ENCODE measurements at places on chromosomes 12 and 14.

DNA sequence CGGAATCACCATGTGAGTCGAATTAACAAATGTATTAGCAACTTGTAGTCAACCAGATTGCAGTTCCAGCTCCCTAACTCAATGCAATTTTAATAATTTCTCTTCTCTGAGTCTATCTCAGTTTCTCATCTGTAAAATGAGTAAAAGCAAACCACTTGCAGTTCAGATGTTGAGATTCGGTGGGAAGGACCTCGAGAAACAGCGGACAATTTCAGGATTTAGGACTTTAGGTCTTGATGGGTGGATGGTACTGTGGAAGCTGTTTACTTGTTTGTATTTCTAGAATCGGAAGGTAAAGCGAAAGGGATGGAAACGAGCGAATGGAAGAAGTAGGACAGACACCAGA lies 510 bp upstream of the TTC8 start:
- no peak for DNase-seq

DNA sequence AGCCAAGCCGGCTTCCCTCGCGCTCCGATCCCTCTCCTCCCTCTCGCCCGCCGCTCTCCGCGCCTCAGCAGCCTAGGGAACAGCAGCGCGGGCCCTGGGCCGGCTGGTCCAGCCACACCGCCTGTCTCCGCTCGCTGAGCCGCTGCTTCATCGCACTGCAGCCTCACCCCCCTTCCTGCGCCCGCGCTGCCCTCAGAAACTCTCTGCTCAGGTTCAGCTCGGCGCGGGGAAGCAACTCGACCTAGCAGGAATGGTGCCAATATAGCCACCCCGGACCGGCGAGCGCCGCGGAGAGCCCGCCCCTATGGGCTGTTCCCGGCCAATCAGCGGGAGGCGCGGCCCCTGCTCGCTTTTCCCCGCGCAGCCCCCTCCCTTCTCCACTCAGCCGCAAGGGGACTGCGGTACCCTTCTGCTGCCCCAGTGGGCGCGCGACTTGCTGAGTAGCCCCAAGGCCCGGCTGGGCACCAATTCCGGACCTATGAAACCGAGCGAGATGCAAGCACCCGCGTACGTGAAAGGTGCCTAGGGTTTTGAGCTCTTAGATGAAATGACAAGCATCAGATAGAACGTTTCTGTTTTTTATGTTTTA lies at the start of gene ADAMTS20:
Gene ADAMTS20 (minus strand): TSS at position 233 of the 589 bp plus-strand sequence. CDS start 282 bp downstream, outside the sequence.
- no peak for DNase-seq

- no peak for DNase-seq
Measured at GRCh38 chr12:96375170-96375569, 25.1 kb downstream of the CDK17 start.

- DNase-seq = peak; percentile 55
Measured at GRCh38 chr14:91249841-91250616, 5.5 kb upstream of the GPR68 start.

DNA sequence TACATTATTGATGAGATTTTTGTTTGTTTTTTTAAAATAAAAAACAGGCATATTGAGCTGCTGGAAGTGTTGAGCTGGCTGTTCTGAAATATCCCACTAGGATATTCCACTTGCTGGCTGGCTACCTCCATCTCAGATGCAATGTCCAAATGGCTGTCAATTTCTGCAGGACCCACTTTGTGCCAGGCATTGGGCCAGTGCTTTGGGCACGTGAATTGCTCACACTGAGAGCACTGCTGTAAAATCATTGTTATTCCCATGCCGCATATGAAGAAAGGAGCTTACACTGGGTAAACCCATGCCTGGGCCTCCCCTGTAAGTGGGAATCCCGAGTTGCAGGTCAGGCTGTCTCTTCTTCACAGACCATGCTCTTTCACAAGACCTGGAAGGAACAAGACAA lies 56.7 kb downstream of the RGS6 start:
- DNase-seq = no peak

DNA sequence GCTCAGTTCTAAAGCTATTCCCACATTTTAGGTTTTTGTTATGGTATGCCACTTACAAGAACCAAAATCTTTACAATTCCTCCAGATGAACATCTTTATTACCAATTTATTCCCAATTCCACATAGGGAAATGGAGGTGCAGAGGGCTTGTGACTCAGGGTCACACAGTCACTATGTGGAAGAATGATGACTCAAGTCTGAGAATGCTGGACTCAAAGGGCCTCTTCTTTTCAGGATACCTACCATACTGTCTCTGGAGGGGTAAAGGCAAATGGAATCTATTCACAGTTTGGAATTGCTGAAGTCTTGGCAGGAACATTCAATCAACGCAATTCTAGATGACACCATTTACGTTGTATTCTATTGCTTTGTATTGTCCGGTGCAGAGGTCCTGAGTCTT lies 48.2 kb upstream of the MANSC4 start:
- no peak for DNase-seq

- no peak for DNase-seq
Measured at GRCh38 chr14:52044791-52045522, 23.9 kb downstream of the NID2 start.

DNA sequence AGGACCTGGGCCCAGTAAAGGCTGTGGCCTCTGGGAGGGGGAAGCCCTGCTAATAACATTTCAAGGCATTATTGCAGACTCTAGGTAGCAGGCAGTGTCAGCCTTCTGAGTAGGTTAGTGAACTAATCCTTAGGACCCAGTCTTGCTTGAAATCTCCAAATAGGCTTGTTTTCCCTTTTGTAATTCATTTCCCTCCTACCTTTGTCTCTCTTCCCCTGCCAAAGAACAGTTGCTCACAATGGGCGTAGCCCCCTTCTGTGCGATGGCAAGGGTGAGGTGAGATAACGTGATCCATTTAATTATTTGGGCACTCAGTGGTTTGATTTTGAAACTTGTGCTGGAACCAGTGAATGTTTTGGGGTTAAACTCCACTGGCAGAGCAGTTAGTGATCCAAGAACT lies 10.9 kb downstream of the PELI2 start:
- DNase-seq = no peak

DNA sequence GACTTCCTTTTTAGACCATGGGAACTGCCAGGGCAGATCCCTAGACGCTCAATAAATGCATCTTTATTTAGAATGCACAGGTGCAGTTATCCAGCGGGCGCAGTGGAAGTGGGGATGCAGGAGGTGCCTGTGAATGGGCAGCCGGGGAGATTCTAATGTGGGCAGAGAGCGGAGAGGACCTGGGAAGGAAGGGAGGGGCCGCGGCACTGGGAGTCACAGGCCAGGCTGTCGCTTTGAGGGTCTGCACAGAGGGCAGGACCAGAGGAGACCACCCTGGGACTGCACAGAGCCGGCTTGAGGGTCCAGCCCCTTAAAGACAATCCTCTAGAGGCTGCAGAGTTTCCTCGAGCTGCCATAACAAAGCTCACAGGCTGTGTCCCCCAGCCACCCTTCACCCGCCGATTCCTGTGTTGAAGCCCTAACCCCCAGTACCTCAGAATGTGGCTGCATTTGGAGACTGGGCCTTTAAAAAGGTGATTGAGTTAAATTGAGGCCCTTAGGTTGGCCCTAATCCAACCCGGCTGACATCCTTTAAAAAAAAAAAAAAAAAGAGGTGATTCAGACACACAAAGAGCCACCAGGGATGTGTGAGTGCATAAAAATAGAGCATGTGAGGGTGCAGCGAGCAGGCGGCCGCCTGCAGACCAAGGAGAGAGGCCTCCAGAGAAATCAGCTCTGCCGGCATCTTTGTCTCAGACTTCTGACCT lies 44.4 kb upstream of the PPP2R5C start:
- peak; percentile 41 for DNase-seq

DNA sequence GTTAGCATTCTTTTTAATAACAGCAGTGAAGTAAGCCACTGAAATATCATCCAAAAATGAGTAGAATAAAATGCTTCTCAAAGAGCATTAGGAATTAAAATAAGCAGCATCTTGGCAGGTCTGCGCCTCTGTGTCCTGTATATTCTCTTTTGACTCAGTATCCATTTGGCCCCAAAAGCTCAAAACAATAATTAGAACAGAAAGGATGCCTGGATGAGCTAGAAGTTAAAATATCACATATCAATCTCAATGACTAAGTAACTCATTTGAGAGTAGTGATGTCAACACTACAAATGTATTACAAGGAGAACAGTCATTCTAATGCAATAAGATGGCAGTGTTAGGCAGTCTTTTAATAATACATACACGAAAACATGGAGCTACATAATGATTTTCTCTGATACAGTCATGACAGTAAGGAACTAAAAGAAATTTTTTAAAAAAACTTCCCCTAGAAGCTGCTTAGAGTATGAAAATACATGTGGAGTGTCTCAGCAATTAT lies 160.9 kb upstream of the ABCD2 start:
- no peak for DNase-seq

DNA sequence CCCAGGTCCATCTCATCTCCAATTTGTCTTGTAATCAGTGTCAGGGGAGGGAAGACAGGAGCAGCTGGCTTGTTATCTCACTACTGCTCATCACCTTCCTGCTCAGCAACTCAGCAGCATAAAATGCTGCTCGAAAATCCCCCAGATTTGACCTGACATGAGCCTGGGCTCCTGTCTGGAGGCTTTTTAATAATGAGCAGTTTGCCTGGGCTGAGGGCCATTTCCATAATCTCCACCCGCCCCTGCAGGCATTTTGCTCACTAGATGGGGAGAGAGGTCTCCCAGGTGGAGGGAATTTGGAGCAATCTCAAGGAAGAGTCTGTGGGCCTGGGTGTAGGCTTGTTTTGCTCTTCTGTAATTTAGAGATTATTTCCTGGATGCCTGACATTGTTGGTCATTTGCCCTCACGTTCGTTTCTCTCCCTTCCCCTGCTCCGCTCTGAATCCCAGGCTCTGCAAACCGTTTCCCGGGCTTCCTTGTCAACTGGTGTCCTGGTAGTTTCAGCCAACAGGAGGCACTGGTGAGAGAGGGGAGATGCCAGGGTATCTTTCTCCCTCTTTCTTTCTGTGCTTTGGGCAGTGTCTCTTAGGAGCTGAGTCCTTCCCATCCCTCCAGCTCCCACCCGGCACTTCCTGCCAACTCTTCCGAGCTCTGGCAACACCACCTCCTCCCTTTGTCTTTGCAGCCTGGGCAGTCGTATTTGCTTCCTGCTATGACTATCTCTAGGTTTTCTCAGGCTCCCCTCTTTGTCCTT lies 299.2 kb downstream of the GLT1D1 start:
- DNase-seq = no peak

DNA sequence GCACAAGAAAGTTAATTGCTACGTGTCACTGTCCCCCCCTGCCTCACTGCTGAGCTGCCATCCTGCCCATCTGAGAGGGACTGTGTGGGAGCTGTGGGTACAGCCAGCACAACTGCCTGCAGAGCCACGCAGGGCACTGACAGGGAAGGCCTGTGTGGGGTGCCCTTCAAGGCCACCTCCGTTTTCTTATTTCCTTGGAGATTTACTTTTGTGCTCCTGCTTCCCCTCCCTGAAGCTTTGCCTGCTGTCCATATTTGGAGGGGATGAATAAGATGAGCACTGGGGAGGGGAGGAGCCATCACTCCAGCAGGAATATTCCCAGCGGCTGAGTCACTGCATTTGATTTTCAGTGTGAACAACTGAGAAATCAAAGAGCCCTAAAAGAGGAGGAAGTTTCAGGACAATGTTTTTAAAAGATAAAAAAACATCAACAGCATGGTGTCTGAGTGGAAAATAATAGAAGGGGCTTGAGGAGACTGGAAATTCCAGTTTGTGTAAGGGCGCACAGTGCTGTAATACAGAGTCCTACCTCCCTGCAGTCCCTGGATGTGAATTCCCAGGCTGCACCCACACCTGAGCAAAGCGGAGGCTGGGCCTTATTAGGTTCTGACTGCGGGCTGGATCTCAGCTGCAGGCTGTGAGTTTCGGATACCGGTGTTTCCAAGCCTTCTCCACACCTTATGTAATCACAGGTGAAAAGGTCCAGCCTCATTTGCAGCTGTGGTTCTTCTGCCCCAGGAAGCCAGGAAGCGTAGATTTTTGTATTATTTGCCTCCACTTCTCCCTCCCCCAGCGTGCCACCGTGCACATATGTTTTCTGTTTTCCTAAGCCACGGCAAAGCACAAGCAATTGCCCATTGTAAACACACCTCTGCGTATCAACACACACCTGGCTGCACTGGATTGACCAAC lies 192.6 kb upstream of the BCL2L14 start:
- DNase-seq = no peak

- no peak for DNase-seq
Measured at GRCh38 chr12:26748741-26749431, 84.1 kb downstream of the ITPR2 start.

- no peak for DNase-seq
Measured at GRCh38 chr14:98974113-98974512, 297.9 kb downstream of the BCL11B start.

DNA sequence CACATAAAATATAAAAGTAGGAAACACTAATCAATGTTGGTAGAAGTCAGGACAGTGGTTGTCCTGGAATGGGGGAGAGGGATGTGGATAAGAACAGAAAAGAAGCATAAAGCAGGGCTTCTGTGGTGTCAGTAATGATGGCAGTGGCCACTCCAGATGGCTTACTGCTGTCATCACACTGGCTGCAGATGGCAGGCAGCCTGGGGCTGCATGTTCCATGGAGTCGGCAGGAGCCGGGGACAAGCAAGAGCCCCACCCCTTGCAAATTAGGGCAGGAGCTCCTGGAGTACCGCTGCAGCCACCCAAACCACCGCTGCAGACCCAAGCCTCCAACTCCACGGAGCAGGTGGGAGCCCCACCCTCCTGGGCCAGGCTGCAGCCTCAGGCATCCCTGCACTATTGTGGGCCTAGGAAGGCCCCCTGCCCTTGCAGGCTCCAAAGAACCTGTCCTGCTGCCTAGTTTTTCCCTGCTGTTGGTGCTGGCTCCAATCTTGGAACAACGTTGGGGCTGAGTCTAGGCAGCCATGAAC lies 28.8 kb upstream of the SLC5A8 start:
- no peak for DNase-seq

DNA sequence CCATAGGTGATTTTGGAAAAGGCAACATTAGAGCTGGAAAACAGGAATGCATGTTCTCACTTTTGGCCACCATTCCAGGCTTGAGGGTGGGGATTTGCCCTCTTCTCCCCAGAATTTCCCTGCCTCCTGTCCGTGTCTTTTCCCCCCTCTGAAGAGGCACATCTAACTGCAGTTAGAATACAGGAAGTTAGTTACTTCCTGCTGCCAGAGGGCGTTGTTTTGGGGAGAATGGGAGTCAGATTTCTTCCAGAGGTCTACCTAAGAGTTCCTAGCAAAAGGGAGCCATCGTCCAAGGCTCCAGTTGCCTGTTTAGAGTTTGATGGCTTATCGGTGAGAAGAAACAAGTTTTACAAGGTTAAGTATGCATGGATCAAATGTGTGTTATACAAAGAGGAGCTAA lies 112.8 kb upstream of the IGF1 start:
- DNase-seq = no peak

- DNase-seq = no peak
Measured at GRCh38 chr14:73833034-73833433, 18.6 kb upstream of the PTGR2 start.

DNA sequence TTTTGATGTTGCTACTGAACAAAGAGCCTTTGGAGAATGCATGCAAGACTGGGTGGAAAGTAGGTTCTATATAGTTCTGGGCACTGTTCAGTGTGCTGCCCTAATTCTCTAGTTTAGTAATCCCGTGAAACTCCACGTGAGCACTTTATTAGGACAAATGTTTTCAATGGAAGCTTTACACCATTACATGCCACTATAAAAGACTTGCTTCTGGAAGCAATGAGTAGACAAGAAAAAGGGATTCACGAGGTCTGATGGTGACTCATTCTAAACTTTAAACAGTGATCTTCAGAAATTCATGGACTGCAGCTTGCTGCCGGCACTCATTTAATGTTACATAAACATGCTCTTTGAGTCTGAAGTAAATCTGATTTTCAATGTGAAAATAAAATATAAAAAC lies 22.3 kb downstream of the ATG14 start:
- no peak for DNase-seq

- DNase-seq = no peak
Measured at GRCh38 chr14:55819610-55820304, 239.8 kb downstream of the KTN1 start.

Measured in CD4-positive, alpha-beta T cell treated with Interleukin-17A for 4 hours (primary cell).